ENCODE measurements at places on chromosomes 4 and X. TPM values are rescaled to one million over a fixed set of nuclear protein-coding genes. Genes with fewer than 3 reads are reported as not detected.

The F9 gene
- total RNA-seq = not detected

The AP1AR gene
- total RNA-seq = 15.0 TPM

- no peak for DNase-seq
These were observed 17.4 kb downstream of the FAM199X start for GRCh38 chrX:104183685-104184084.

The PFKFB1 gene
- 1.1 TPM for total RNA-seq

The CXCL9 gene
- total RNA-seq = 3.8 TPM

DNA sequence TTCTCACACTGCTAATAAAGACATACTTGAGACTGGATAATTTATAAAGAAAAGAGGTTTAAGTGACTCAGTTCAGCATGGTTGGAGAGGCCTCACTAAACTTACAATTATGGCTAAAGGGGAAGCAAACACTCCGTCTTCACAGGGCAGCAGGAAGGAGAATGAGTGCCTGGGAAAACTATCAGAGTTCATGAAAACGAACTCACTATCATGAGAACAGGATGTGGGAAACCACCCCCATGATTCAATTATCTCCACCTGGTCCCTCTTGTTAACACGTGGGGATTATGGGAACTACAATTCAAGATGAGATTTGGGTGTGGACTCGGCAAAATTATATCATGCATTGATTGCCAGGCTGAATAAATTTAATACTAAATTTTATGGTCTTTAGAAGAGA is 592.7 kb downstream of the GRXCR1 start:
- DNase-seq = no peak

DNA sequence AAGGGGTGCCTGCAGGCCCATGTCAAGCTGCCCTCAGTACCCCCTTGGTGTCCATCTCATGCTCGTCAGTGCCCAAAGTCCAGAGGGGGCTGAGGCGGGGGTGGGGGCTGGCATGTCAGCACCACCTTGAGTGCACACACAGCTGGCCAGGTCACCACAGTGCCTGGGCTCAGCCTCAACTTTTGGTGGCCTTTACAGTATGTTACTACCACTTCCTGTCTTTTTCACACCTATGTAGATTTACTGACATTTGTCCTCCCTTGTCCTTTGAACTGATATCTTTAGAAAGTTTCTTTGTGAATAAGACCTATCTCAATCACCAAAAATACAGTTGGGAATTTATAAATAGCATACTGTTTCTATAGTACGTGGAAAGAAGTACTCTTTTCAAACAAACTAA is 58.7 kb upstream of the NPNT start:
- DNase-seq = no peak

- no peak for DNase-seq
These were observed 668.5 kb downstream of the PCDH18 start for GRCh38 chr4:136863756-136864155.

- DNase-seq = no peak
These were observed 41.8 kb downstream of the ADRA2C start for GRCh38 chr4:3807822-3808496.

The SPANXD gene
- not detected for total RNA-seq

The SRPX gene
- total RNA-seq = 116 TPM

DNA sequence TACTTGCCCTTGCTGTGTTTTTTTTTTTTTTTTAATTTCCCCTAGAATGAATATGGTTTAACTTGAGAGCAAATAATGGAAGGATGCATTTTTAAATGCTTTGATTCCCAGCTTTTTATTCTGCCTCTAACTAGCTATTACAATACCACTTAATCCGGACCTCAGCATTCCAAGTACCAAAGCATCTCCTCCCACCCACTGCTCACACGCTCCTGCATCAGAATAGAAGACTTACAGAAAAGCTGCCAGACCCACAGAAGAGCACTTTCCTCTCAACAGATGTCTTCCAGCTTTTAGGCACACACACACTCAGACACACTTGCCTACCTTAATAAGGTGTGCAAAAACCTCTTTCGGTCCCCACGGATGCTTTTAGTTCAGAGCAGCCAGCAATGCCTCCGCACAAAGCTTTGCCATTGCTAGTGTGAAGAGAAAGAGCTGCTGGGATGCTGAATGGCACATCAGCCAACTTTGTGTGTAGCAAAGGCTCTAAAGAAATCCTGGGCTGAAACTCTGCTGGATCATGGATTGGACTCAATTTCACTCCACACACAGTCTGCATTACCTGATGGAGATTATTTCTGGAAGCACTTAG is 1056.2 kb downstream of the DMD start:
- no peak for DNase-seq

DNA sequence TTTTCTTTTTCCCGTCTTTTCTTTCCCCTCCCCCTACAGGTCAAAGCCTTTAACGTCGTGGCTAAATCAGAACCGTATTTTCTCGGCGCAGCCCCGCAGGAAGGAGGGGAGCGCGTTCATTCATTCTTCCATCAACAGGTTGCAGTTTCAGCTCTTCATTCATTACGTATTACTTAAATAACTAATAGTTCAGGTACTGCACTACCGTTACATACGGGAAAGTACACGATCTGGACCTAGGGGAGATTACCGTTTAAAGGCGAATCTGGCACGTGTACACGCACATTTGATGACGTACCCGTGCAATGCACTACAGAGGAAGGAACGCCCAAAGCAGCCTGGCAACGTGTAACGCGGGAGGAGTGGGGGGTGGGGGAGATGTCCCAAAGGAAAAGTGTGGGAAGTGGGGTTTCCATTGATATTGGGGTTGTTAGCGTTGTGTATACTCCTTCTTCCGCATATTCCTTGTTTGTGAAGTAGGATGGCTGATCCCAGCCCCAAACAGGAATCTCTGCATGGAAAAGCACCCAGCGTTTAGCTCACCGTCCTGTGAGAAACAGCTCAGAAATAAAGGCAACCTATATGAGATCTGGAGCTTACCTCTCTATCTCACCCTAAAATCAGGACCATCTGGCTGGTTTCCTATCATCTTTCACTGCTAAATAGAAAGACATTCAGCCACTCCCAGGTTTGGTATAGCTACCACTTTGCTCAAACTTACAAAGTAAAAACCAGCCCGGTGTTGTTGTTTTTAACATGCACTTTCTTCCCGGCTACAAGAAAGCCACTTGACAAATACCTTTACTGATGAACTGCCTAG is 585 bp upstream of the SEC24D start:
- peak; percentile 34 for DNase-seq

The ZNF157 gene
- 1.2 TPM for total RNA-seq

GRCh38 chr4:152500800-152501434 is 35.0 kb downstream of the FBXW7 start:
- DNase-seq = peak; percentile 33

- DNase-seq = no peak
These were observed 595.7 kb upstream of the POU3F4 start for GRCh38 chrX:82912382-82912781.

The DUSP21 gene
- total RNA-seq = not detected

The SSX1 gene
- 0.54 TPM for total RNA-seq

The BMP2K gene
- 63.9 TPM for total RNA-seq

The SLC10A3 gene
- total RNA-seq = 28.4 TPM

The FIP1L1 gene
- total RNA-seq = 55.4 TPM

GRCh38 chr4:6204871-6205566 is 4.7 kb upstream of the JAKMIP1 start:
- no peak for DNase-seq

The USP26 gene
- not detected for total RNA-seq

The LRRC66 gene
- 0.38 TPM for total RNA-seq

GRCh38 chr4:187178587-187178986 is 454.9 kb upstream of the FAT1 start:
- no peak for DNase-seq

DNA sequence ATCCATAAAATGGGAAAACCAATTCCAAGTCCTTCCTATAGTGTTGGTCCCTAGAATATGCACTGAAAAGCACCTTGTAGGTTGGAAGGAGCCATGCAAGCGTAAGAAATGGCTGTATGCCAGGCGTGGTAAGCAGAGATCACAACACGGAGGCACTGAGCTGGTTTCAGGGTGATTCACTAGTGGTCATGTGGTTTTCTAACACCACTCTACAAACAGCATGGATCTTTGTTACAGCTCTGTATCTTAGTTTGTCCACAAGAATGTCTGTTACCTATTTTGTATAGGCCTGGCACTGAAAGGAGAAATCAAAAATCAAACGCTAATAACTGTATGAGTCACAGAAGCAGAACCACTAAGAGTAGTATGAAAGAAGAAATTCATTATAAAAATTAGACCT is 71.9 kb downstream of the MAGEB17 start:
- peak; percentile 2 for DNase-seq

The EDA2R gene
- total RNA-seq = 9.5 TPM

The CCDC149 gene
- total RNA-seq = 29.2 TPM

The CENPVL1 gene
- total RNA-seq = not detected

The SOX3 gene
- total RNA-seq = not detected

- no peak for DNase-seq
These were observed 203.5 kb upstream of the TET2 start for GRCh38 chr4:104942990-104943743.

DNA sequence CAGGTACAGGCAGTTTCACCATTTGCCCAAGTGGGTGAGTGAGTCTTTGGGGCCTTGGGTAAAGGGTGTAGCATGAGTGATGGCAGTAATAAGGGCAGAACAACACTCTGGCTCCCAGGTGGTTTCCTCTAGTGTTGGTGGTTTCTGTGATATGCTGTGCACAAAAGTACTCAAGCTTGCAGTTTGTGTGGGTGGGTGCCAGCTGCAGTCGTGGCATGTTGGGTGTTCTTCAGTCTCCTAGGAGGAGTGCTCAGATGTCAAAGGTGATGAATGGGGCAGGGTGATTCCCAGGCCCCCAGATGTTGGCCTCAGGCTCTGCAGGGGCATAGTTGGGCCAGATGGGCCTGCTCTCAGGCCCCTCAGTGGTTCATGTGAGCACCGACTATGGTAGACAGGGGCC is 166.1 kb upstream of the KLF8 start:
- no peak for DNase-seq

DNA sequence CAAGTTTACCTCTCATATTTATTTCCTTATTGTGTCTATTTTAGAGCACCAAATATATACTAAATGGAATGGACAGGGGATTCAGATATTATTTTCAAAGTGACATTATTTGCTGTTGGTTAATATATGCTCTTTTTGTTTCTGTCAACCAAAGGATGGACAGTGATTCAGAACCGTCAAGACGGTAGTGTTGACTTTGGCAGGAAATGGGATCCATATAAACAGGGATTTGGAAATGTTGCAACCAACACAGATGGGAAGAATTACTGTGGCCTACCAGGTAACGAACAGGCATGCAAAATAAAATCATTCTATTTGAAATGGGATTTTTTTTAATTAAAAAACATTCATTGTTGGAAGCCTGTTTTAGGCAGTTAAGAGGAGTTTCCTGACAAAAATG is 6.2 kb downstream of the FGB start:
- DNase-seq = no peak

The CXorf38 gene
- total RNA-seq = 49.1 TPM

DNA sequence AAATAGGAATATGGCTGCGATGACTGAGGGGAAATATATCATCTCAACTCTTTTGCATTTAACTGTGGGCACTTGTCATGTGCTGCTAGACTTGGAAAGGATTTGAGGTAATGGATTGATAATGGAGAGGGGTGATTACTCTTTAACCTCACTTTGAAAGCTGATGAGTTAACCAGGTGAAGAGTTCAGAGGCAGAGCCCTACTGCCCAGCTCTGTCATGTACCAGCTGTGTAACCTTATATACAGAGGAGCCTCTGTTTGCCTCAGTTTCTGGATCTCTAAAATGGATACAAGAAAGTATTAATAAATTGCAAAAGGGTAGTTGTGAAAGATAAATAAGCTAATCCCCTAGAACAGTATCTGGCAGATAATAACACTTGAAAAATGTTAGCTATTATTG is 51.5 kb downstream of the WDR19 start:
- no peak for DNase-seq

The ZNF827 gene
- total RNA-seq = 28.5 TPM

DNA sequence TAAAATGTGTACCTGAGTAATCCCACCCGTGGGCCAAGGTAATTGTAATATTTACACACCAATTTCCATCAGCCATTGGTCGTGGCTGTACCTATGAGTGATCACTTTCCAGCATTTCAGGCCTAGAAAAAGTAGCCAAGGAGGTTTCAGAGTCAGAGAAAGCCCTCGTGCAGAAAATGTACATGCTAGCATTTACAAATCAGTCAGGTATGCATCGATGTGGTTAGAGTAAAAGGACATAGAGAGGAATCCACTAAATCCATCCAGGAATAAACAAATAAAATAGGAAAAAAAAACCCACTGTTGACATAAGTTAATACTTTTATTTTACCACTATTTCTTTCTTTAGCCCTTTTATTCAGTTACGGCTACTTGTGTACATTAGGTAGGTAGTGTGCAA is 256.8 kb downstream of the TRIML1 start:
- DNase-seq = no peak

DNA sequence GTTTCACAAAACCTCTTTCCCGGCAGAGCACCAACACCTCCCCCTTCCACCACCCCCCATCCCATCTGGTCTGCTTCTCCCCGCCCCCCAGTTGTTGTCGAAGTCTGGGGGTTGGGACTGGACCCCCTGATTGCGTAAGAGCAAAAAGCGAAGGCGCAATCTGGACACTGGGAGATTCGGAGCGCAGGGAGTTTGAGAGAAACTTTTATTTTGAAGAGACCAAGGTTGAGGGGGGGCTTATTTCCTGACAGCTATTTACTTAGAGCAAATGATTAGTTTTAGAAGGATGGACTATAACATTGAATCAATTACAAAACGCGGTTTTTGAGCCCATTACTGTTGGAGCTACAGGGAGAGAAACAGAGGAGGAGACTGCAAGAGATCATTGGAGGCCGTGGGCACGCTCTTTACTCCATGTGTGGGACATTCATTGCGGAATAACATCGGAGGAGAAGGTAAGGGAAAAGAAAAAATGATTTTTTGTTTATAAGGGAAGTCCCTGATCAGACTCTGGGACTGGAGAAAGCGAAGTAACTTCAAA is at the start of gene PDGFRA:
TSS of gene PDGFRA (plus strand) at position 333 of the 541 bp plus-strand sequence. CDS start 29,476 bp downstream, outside the sequence.
- no peak for DNase-seq

GRCh38 chr4:124469981-124470380 is 242.6 kb downstream of the ANKRD50 start:
- no peak for DNase-seq

The POU3F4 gene
- not detected for total RNA-seq

The COL25A1 gene
- total RNA-seq = 6.5 TPM

- DNase-seq = peak; percentile 2
These were observed 417.1 kb upstream of the MAGEB16 start for GRCh38 chrX:35380808-35381700.

DNA sequence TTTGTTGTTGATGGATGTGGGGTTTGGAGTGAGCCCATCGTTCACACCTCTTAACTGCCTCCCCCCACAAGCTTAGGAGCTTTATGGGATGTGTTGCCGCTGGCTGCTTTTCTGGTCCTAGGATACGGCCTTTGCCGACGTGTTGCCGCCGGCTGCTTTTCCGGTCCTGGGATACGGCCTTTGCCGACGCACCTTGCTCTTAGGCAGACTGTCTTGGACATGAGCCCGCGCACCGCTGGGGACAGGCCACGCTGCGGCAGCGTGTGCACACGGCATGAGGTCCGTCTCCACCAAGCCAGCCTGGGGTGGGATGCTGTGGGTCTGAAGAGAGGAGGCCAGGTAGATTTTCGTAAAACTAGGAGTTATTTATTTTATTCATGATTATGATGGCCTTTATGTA is 14.2 kb downstream of the RGS12 start:
- no peak for DNase-seq

Measured in thyroid gland (tissue), 4 donors.